ENCODE measurements at places on chromosomes 16 and 17. TPM values are rescaled to one million over a fixed set of nuclear protein-coding genes. Genes with fewer than 3 reads are reported as not detected.

The MYH13 gene
- under 0.01 TPM for total RNA-seq

The MEIOB gene
- total RNA-seq: 0.39 TPM

The ARHGAP44 gene
- 5.7 TPM for total RNA-seq

GRCh38 chr16:5502467-5502869, 404.9 kb upstream of the EEF2KMT start:
- no peak for DNase-seq

- no peak for DNase-seq
Observed at GRCh38 chr17:8881606-8882005, 14.1 kb upstream of the PIK3R6 start.

DNA sequence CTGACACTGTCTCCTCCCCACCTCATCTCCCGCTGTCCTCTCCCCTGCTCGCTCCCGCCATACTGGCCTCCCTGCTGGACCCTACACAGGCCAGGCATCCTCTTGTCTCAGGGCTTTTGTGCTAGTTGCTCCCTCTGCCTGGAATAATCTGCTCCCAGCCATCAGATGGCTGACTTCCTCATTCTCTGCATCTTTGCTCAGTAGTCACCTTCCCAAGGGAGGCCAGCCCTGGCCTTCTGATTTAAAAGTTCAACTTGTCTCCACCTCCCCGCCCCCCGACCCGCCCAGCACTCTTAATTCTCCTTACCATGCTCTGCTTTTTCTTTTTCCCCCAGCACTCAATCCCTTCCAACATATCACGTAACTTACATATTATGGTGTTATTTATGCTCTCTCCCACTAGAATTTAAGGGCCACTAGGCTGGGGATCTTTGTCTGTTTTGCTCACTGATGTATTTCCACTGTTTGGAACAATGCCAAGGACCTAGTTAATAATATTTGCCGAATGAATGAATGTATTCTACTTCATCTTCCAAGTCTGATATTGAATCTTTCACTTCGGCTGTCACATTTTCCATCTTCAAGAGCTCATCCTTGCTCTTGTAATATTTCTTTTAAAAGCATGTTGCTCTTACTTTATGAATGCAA, 178.3 kb downstream of the CDK5R1 start:
- no peak for DNase-seq

DNA sequence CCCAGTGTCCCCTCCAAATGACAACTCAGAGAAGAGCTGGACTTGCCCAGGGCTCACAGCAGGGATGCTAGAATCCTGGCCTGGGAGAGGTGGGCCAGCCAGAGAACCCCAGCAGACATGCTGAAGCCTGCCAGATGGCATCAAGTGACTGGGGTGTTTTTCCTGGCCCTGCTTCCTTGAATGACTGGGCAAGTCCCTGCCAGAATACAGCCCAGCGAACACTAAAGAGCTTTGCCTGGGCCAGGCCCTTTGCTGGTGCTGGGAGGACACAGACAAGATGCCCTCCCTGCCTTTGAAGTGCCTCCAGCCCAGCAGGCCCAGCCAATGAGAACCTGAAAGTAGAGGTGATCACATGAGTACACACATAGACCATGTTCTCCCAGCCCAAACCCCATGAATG, 11.5 kb downstream of the ZNF319 start:
- DNase-seq: no peak

GRCh38 chr16:78005881-78006280, 16.5 kb upstream of the CLEC3A start:
- DNase-seq: no peak
